ENCODE measurements at places on chromosomes 2 and 18.

GRCh38 chr2:68889500-68889899 is 18.3 kb upstream of the BMP10 start:
- no peak for DNase-seq

- no peak for DNase-seq
These were observed 153.9 kb downstream of the RNF144A start for GRCh38 chr2:7071154-7071553.

DNA sequence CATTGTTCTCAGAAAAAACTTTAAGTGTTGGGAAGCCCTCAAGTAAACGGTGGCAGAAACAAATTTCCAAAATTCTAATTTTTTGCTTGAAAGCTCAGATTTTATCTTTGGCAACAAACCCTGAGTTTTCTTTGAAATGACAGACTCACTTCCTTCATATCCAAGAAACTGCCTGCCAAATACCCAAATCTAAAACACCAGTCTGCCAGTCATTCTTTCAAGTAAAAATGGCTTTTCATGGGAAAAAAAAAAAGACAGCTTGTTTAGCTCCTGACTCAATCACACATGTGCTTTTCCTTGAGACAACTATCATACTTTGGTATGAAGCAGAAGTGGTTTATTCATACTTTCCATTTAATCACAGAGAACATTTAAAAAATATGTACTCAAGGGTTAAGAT is 40.6 kb upstream of the CSRNP3 start:
- DNase-seq: no peak

DNA sequence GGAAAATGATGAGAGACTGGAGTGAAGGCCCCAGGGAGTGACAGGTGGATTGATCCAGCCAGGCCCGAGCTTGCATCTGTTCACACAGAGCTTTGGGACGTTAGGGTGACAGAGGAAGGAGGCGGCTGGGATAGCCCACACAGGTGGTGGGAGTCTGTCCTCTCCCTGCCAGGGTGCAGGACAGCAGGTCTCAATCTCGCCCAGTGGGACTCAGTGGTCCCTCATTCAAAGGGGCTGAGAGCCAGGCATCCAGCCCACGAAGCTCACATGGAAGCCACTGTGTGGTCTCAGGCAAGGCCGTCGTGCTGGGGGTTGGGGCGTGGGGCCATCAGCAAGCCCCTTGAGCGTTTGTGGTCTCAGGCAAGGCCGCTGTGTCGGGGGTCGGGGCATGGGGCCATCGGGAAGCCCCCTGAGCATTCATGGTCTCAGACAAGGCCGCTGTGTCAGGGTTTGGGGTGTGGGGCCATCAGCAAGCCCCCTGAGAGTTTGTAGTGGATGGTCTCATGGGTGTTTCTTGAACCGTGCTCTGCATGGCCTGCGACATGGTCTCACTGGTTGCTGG is 8.3 kb downstream of the KCNG2 start:
- no peak for DNase-seq

DNA sequence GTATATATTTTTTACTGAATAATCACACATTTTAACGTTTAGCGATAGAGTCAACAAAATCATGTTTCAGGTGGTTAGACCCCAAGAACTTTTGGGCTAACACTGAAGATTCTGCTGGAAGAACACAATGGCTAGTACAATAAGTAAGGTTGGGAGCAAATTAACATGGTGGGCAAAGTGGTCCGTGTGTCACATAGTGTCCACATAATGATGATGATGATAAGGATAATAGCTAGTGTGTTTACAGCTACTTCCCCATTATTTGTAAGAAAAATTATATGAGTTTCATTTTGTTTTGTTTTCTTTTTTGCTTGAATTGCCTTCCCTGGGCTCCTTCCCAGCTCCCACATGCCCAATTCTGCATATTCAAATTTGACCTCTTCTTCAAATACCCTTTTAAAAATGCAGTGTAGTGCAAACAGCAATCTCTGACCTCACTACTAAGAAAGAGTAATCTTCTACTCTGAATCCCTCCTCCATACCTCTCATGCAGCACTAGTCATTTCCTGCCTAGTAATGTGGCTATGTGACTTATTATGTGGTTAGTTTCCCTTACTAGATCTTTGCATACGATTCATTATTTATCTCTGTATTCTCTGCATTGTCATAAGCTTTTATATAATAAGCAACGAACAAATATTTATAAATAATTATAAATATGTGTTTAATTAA is 16.9 kb upstream of the VPS54 start:
- peak; percentile 4 for DNase-seq

DNA sequence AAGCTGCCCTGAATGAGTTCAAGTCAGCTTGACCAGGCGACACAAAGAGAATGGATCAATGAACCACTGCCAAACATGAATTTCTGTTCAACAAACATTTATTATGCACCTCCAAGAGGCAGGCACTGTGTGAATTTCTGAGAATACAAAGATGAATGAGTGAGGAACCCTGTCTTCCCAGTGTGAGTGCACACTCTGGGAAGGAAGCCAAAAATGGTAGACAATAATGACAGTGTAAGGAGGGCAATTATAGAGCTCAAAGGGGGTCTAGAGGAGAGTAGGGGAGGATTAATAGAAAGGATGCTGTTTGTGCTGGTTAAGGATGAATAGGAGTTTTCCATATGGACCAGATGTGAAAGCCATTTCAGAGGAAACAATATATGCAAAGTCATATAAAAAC is 213.4 kb downstream of the DCC start:
- no peak for DNase-seq

GRCh38 chr2:146981921-146982320 is 862.9 kb upstream of the ACVR2A start:
- no peak for DNase-seq

GRCh38 chr2:158723181-158723838 is 71.8 kb upstream of the DAPL1 start:
- no peak for DNase-seq

GRCh38 chr2:223950448-223951347 is 5.6 kb upstream of the WDFY1 start:
- no peak for DNase-seq

- DNase-seq: no peak
These were observed 38.0 kb upstream of the ERMN start for GRCh38 chr2:157363612-157364101.

DNA sequence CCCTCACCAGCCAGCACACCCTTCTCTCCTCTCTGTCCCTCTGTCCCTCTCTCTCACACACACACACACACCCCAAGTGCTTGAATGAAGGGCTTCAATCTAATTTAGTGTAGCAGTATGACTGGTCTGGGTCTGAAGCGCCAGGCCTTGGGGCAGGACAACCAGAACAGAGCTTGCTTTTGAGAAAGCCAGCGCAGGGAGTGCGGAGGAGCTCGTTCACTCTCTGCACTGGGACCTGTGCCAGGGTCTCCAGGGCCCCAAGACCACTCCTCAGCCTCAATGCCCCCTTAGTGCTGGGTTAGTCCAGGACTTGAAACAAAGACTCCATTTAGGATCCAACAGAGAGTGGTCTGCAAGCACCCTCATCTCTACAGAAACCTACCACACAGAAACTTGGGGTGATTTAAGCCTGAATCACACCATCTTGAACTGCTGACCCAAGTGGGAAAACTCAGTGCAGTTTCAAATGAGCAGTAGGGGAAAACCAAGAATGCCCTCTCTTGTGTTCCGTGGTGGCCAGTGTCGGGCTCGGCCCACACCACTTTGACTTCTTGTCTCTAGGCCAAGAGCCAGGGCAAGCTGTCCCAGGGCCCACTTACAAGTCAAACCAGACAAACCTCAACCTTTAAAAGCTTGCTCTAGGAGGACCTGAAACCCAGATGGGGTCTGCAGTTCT is 66.6 kb upstream of the WIPF1 start:
- DNase-seq: no peak

- no peak for DNase-seq
These were observed 248.6 kb upstream of the SIX2 start for GRCh38 chr2:45257820-45258219.

DNA sequence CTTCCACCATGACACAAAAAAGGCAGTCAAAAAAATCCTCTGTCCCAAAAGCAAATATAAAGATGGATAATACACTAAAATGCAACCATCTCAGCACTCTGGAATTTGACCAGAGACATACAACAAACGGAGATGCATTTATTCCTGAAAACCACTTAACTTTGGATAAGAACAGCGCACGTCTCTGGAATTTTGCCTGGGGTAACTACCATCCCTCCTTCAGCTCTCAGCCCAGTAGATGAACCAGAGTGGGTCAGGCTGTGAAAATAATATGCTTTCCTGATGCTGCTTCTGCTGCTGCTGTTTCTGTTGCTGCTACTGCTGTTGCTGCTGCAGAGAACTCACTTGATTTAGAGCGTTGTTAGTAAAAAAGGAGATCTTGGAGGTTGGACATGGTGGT is 133.8 kb upstream of the ACVR2A start:
- DNase-seq: no peak

DNA sequence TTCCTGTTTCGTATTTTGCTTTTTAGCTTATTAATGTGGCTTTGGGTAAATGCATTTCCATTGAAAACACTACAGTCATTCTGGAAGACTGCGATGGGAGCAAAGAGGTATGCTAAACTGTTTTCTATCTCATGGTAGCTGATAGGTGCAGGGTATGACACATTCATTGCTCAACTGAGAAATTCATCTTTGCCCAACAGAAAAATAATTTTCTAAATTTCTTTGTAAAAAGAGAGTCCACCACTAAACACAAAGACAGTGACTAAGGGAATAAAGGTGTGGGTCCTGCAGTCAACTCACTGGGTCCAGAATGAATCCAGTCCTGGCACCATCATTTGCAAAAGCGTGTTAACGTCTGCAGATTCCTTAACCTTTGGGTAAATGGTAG is 19.9 kb downstream of the ERMN start:
- no peak for DNase-seq

GRCh38 chr18:24878289-24878688 is 417.9 kb downstream of the HRH4 start:
- no peak for DNase-seq

DNA sequence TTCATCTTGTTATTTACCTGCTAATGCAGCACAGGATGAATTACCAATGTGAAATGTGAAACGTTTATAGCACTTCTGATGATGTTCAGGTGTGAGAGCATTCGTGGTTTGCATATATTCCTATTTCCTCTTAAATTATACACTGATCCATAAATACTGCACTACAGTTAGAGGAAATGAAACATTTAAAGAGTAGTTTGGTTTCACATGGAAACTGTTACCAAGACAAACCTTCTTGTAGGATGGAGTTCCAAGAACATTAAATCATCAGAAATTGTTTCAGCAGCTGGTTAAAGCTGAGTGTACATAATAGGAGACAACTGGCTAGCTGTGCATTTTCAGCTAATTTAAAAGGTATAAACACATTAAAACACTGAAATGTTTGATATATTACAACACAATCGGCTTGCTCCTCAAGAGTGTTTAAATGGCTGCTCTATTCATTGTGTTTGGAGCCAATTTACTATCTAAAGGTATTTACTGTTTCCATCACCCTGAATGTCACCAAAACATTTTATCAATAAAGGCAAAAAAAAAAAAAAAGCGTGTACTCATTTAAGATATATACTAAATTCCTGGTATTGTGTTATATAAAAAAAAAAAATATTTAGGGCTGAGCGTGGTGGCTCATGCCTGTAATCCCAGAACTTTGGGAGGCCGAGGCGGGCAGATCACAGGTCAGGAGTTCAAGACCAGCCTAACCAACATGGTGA is 100.6 kb downstream of the DYM start:
- DNase-seq: no peak

DNA sequence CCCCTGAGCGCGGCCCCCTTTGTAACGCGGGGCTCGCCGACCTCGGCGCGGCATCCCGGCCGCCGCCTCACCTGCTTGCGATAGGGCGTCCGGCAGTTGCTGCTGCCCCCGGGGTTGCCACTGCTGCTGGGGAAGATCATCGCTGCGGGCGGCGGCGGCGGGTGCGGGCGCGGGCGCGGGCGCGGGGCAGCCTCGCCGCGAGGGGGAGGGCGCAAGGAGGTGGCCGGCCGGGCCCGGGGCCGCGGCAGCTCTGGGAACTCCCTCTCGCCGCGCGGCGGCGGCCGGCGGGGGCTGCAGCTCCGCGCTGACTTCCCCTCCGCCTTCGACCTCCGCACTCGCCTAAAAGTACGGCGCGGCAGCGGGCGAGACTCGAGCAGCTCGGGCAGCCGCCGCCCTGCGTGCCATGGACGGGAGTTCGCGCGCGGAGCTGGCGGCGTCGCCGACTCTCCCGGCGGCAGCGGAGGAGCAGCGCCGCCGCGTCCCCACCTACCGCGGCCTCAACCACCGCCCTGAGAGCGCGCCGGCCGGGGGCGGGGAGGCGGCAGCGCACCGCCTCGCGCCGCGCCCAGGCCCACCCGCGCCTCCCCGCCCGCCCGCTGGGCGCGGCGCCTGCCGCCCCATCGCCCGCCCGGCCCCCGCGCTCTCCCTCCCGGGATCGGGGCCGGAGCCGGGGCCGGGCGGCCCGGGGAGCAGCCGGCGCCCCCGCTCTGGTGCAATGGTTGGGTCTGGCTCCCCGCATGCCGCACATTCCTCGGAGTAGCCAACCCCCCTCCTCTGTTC is 86.0 kb downstream of the RBMS1 start:
- DNase-seq: peak; percentile 55

- DNase-seq: no peak
These were observed 2126.9 kb upstream of the CELF4 start for GRCh38 chr18:39692367-39693015.

DNA sequence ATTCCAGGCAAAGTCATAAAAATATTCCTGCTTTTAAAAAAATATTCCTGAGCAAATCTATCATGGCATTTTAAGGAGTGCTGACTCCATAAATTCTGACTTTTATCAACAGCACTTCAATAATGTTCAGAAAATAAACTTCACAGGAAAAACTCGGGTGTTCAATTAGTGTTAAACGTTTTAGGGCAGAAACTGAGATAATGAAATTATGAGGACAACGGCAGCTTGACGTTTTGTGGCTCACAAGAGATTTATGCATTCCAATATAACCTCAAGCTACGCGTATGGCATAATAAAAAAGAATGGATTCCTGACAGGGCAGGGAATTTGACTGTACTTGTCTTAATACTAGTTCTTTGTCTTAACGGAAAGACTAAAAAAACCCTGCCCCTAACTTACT is 133.2 kb downstream of the ICOS start:
- DNase-seq: no peak

DNA sequence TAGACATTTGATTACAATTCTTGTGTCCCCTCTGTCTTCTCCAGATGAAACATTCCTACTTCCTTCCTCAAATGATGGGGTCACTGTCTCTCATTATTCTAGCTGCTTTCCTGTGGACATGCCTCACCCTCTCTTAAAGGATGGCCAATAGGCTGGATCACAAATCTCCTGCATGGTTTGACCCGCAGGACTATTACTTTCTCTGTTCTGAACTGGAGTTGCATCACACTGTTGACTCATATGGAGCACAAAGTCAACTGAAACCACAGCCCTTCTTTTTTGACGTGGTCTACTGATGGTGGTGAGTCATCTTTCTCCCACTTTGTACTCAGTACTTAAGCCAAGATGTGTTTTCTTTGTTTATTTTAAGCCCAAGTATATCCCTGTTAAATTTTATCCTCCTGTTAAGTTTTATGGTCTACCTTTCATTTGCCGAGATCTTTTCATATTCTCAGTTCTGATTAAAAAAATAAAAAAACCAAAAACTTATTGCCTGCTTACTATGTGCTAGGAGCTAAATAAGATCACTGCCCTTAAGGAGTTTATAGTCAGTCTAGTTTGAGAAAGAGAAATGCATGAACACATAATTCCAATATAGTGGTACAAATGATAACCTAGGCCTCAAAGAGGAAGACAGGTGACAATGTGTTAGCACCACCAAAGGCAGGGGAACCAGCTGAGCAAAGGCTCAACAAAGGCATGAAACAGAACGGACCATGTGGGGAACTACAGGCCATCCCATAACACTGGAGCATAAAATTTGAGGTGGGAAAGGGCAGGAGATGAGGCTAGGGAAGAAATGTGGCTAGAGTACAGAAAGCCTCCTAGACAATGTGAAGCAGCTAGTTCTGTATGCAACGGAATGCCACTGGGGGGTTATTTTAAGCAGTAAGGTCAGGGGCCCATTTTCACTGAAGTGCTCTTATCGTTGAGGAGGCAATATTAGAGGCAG is 67.6 kb upstream of the ZFP36L2 start:
- DNase-seq: peak; percentile 37

Data from GDM1 (cell line).